ENCODE measurements at places on chromosomes 1 and 21.

DNA sequence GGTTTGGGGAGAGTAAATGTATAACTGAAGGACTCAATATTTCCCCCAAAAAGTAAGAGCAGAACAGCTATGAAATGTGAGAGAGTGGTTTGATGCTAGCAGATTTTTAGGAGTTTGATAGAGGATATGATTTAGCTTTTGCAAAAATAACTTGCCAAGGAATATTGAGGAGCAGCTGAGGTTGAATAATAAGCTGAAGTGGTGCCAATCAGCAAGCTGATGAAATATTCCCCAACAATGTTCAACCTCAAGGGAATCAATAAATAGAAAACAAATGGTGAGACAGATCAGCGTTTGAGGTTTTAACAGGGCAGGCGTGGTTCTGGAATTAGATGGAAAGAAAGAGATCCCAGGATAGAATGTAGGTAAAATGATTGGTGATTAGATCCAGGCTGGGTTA is 413.4 kb upstream of the ADAMTS5 start:
- no peak for DNase-seq

- DNase-seq: no peak
Observed at GRCh38 chr1:25952841-25953401, 44.9 kb downstream of the PAFAH2 start.

GRCh38 chr1:101365878-101366277 is 129.1 kb downstream of the S1PR1 start:
- DNase-seq: no peak

GRCh38 chr1:2529784-2530512 is at the start of gene HES5:
HES5 (minus strand) TSS chr1:2530263; CDS start chr1:2530164, 99 bp downstream.
- no peak for DNase-seq

GRCh38 chr1:32263744-32264143 is 12.7 kb downstream of the LCK start:
- DNase-seq: no peak

- no peak for DNase-seq
Observed at GRCh38 chr1:159828176-159828575, 1.5 kb downstream of the SLAMF8 start.

- no peak for DNase-seq
Observed at GRCh38 chr1:85149805-85150204, 51.0 kb downstream of the SYDE2 start.

- no peak for DNase-seq
Observed at GRCh38 chr1:179046808-179047635, 21.3 kb downstream of the FAM20B start.

DNA sequence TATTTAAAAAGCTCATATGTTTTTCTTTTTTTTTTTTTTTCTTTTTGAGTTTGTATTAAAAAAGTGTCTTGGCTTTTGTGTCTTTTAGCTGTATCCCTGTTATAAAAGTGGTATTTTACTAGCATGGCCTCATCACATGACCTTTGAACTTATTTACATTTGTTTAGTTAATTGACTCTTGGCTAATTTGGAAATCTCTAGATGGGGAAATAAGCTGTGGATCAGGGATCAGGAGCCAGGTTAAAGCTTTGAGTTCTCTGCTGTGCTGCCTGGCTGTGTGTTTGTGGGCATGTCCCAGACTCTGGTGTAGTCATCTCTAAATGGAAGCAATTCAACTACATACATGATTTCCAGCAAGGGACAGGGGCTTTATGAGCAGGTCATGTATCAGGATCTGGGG is 56.5 kb downstream of the HHAT start:
- DNase-seq: no peak

DNA sequence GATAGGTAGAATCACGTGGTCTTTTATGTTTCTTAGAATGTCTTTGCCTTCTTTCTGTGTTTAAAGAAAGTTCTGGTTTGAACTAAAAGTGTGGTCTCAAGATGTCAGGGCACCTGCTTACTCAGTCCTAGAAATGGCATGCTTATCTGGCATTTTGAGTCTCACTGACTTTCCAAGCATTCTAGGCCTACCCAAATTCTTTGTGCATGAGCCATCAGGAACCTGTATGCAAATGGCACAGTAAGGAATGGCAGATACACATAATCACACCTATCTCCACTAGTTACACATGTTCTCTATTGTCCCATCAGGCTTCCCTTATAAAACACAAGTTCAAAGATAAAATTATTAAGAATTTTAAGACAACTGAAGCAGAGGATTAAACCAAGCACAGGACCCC is 29.5 kb upstream of the CLCA4 start:
- DNase-seq: no peak

- no peak for DNase-seq
Observed at GRCh38 chr1:32933742-32934322, 30.8 kb downstream of the RNF19B start.

DNA sequence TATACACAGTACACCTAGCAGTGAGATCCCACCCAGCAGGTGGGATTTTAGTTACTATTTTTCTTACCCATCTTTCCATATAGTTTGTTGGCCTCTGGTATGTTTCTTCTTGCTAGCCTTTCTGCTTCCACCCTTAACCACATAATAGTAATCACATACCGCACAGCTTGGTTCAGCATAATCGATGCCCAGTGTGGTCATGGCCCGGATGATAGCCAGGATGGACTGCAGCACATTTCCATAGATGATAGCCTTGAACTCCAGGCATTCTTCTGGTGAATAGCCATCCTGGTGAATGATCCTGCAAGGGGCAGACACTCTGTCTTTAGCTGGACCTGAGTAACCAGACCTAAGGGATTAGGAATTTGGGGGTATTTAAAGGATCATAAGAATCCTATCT is 9.5 kb downstream of the GNAT2 start:
- DNase-seq: no peak

- no peak for DNase-seq
Observed at GRCh38 chr1:71307451-71307850, 226.6 kb upstream of the ZRANB2 start.

DNA sequence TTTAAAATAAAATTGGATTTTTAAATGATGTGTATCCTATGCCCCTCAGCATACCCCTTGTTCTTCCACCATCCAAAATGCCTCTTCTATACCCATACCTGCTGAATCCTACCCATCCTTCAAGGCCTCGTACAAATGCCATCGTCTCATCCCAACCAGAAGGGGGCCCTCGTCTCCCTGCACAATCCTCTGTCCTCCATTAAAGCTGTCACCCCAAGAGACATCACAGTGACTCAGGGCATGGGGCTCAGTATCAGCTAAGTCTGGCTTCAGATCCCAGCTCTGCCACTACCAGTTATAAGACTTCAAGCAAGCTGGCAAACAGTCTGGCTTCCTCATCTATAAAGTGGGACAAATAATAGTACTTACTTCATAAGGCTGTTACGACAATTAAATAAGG is 23.8 kb downstream of the IGFN1 start:
- DNase-seq: no peak

DNA sequence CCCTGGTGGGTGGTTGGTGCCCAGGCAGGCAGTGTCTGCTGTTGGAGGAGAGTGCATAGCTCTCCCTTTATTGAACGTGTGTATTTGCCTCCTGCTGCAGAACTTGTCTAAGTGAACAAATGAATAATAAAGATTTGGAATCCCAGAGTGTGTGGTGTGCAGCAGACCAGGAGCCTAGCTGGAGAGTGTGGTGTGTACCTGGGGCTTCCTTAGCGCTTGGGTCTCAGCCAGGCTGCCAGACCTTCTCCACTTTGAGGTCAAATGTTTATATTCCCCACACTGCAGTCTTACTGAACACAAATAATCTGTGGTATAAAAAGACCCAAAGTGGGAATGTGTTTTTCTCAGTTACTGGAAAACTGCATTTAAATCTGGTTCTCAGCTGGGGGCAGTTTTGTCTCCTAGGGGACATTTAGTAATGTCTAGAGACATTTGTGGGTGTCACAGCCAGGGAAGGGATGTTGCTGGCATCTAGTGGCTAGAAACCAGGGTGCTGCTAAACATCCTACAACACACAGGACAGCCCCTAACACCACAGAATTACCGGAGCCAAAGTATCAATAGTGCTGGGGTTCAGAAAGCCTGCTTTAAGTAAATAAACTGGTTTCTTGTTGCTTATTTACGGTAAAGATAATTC is 23.6 kb downstream of the SLC37A1 start:
- DNase-seq: no peak

DNA sequence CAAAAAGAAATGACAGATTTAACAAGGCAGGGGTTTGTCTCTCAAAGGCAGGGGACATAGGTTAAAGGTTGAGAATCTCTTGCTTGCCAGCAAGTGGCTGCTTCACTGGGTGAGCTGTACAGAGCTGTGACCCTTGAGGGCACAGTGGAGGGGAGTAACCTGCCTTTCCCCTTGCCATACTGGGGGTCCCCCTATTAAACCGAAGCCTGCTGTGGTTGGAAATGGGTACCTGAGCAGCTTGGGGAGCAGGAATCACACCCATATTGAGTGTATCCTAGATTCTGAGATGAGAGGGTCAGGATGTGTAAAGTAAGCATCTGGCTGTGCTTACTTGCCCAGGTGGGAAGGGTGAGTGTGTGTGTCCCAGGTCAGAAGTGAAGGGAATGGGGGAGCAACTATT is 31.8 kb downstream of the WNT4 start:
- no peak for DNase-seq

DNA sequence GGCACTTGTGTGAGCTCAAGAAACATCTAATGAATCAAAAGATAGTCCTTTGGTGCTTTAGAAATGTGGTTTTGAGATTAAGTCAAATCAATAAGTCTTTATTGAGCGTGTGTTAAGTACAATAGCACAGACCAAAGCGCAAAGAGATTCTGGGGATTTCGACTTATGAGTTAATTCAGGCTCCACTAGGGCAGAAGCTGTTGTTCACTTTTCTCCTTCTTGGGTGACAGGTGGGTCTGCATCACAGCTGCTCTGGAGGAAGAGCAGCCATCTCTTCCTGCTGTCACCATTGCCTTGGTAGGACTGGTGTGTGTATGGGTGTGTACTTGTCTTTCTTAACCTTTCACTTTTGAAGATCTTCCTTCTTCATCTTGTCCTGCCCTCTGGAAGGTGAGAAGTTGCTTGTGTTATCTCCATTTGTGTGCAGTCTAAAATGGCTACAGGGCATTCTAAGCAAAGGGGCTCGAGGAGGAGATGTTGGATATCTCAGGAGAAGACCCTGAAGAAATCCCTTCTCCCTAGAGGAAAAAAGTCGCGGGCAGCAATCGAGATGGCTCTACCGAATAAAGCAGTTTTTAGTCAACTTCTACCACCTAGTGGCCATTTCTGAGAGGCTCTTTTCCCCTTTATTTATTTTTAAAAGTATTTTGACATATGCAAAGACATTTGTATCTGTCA is 22.9 kb upstream of the DISC1 start:
- DNase-seq: no peak

DNA sequence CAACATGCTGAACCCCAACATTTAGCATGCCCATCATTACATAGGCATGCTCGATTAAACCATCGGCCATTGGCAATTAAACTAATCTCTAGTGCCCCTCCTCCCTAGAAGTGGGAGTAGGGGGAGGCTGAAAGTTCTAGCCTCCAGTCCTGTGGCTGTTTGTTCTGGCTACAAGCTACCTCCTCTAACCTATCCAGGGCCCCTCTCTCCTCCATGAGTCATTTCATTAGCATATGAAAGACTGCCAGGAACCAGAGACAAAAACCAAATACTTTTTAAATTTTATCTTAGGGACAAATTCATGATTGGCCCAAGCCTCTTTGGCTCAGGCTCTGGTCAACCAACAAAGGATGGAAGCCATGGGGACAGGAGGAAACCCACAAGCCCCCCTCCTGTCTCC is 231.1 kb downstream of the CACNA1E start:
- no peak for DNase-seq

DNA sequence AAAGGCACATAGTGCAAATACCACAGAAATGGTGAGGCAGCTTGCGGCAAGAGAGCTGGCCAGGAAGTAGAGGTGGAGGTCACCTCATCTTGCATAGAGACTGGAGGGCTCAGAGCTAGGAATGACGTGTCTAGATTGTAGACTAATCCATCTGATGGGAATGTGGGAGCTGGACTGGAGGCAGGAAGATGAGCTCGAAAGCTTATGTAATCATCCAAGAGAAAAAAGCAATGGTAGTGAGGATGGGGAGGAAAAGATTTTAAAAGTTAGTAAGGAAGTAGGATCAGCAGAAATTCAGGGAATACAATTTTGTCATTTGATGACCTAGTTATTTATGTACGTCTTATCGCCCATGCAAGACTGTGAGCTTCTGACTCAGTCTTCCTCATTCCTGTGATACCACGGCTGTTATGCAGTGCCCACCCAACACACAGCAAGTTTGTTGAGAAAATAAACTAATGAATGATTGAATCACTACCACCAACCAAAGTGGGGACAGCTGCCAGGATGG is 123.9 kb downstream of the RRAGC start:
- no peak for DNase-seq

- DNase-seq: no peak
Observed at GRCh38 chr1:63827411-63828321, 53.8 kb downstream of the ROR1 start.

DNA sequence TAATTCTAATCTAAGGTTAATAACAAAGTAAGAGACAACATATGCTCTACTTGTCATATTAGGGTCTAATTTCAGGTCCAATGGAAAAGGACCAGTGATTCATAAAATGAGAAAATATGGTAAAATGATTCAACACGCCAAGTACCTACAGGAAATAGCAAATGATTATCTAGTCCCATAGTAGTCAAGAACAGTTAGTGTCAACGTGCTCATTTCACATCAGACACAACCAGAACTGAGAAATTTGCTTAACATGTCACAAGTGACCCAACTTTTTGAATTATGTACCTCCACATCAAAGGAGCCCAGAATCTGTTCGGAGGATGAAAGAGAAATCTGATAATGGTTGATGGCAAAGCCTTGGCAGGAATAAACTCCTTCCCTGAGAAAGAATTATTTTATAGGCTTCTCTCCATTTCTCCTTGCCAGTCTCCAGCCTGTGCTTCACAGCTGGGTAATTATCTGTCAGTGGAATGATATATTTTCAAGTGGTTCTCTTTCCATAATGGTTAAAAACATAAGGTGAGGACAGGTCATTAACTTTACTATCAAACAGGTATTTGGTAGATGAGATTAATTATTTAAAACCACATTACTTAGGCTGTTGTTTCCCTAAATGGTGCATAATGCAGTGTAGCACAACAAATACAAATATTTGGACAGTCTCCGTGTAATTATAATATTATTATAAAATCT is 83.2 kb downstream of the APP start:
- DNase-seq: no peak

DNA sequence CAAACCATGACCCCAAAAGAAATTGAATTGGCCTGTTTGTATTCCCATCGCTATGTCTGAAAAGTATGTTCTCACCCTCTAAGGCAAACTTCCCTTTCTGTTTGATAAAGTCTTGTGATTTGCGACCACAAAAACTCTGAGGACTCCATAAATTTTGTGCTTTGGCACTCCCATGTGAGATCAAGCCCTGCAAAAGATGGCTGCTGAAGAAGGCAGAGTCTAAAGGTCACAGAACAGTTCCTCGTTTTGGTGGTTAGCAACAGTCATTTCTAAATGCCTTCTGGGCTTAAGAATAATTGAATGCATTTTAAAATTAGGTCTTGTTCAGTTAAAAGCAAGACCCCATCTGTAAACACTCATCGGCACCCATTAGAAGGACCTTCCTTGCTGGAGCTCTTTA is 441.6 kb downstream of the OMA1 start:
- DNase-seq: no peak

- DNase-seq: no peak
Observed at GRCh38 chr1:11364170-11364569, 91.2 kb downstream of the UBIAD1 start.

All from stimulated activated CD4-positive, alpha-beta T cell treated with anti-CD3 and anti-CD28 coated beads, Interleukin-2, amount 100 ng/mL, for 4 hours (primary cell).